GM23248 (cell line): ENCODE measurements at places on chromosomes 6 and 20.

GRCh38 chr6:30681766-30682142 lies 4.7 kb downstream of the PPP1R18 start:
- no peak for DNase-seq

DNA sequence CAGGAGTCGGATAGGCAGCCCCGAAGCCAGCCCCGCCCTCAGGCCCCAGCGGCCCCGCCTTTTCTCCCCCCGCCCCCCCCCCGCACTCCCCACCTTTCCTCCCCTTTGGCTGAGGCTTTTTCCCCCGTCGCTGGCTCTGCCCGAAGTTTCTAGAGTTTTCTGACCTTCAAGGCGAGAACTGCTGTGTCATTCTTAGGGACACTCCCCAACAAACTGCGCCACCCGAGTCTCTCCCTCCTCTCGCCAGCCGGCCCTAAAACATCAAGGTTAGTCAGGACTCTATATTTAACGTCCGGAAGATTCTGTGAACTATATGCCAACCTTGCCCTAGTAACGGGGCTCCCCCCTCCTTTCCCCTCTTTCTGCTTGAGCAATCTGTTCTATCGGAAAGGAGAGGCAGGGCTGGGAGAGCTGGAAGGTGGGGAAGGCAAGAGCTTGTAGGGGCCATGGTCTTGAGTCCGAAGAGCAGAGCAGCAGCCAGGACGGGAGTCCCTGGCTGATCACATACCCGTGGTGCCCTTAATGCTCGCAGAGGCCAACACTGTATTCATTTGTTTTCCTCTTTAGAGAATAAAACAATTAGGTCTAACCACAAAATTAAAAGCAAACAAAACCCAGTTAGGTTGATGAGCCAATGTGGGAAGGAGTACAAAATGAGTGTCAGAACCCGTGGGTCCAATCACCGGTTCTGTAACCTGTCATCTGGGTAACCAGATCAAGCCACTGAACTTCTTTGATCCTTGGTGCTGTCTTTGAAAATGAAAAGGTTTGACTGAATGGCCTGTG lies 5.3 kb upstream of the HSPA1B start:
- DNase-seq, result peak; percentile 90

GRCh38 chr20:20373091-20373571 lies 5.2 kb downstream of the INSM1 start:
- peak; percentile 77 for DNase-seq

DNA sequence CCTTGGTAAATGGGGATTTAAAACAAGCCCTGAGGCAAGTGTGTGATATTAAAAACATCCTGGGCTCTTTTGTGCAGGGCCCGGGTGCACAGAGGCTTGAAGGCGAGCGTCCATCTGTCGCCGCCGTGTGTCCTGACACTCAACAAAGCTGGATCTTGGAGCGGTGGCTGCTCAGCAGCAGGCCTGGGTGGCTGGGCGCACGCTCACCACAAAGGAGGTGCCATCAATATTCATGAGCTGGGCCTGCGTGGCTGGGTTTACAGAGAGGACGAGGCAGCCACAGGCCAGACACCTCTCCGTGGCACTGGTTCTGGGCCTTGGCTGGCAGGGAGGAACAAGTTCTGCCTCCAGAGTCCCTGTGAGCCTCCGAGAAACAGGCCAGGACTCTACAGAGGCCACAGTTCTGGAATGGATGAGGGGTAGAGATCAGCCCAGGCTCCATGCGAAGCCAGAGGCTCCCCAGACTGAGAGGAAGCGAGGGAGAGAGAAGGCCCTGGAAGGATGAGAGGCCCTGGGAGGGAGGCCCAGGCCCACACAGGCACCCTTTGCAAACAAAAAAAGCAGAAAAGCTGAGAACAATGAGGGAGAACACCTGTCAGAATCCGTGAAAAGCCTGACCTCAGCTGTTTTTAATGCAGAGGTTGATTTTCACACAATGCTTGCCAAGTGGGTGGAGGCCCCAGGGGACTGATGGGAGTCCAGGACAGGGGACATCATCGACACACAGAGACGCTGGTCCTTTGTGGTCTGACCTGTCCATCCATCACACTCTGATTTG lies 21.9 kb downstream of the BHLHE23 start:
- DNase-seq, result no peak

DNA sequence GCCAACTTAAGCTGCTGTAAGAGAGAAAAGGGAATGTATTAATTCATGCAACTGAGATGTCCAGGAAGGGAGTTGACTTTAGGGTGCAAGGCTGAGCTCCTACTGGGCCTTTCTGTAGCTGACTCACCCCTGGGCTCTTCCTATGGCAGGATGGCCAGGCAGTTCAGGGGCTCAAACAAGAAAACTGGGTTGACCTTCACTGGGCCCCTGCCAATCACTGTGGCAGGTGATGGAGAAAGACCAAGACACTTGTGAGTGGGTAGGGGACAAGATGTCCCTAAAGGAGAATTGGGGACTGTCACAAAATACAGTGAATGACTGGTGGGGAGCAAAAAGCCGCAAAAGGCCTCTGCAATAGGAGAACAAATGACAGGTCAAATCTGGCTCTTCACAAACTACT lies 21.5 kb upstream of the RALGAPA2 start:
- no peak for DNase-seq

DNA sequence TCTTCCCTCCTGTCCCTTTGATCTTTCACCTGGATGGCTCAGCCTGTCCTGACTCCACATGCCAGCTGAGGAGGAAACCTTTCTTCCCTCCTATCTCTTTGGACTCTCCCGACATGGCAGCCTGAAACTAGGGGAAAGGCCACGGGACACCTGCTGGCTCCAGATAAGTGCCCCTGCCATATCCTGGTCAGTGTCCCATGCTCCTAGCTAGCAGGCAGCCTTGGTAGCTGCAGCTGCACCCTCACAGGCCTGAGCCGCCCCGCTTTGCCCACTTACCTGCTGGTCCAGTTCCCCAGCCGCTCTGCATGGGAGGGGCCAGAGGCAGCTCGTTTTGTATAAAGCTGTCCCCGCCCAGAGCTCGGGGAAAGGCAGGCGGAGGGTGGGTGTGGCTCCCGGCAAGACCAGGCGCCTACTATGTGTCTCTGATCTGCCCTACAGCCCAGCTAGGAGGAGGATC lies 7.4 kb upstream of the SLC52A3 start:
- no peak for DNase-seq

- DNase-seq, result no peak
These were observed 207.6 kb downstream of the OGFRL1 start for GRCh38 chr6:71496018-71496721.

DNA sequence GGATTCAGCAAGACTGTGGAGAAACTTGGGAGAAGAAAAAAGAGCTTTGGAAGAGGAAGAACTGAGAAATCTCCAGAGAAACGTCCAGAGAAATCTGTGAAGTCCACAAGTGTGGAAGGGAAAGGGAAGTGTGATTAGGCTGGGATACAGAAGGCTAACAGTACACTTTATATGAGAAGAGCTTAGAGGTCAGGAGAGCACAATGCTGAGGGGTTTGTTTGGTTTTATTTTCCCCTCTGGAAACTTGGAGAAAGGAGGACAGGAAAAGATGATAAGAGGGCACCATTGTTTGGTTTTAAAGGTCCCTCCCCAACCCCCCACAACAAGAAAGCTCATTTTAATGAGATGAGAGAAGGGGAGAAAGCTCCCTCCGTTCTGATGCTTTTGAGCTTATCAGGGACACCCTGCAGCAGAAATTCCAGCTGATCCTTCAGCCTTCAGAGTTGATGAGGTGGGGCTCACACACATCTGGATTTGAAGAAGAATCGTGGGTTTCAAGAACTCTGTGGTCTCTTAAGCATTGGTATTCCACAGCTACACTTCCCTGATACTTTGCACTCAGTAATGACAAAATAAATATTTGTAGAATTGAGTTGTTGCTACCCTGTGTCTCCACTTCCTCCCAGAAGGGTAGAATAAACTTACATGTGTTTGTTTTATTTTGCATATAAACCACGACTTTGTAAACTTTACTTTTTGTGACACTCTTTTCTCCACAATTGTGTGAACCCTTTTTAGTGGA lies 1.9 kb downstream of the NT5E start:
- DNase-seq, result no peak

- DNase-seq, result no peak
These were observed 99.9 kb downstream of the ALDH8A1 start for GRCh38 chr6:134849920-134850447.

GRCh38 chr20:34999021-34999451 lies 43.4 kb downstream of the MYH7B start:
- DNase-seq, result no peak

- DNase-seq, result peak; percentile 55
These were observed 5.7 kb upstream of the FKBP5 start for GRCh38 chr6:35694462-35694861.

DNA sequence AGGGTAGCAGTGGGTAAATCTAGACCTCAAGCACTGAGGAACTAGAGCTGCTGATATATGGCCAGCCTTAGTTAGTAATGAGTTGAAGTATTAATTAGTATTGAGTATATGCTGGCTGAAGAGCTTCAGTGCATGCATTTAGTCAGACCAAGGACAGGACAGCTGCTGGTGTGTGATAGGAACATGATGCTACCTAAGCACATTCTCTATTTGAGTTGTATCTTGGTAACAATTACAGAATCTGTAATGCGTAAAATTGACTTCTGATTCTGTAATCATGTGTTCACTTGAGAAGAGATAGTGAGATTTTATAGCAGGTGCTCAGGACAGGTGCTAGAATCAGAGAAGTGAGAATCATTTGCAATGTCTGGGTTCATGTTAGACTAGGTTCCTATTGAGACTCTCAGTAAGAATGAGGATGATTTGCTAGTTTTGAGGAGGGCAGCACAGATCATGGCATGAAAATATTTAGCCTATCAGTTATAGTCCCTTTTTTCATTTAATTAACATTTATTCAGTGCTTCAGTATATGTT lies 369.4 kb upstream of the HS3ST5 start:
- no peak for DNase-seq

GRCh38 chr6:5211492-5211891 lies 49.3 kb downstream of the LYRM4 start:
- no peak for DNase-seq

- DNase-seq, result no peak
These were observed 363.2 kb downstream of the THBS2 start for GRCh38 chr6:168890306-168890980.

DNA sequence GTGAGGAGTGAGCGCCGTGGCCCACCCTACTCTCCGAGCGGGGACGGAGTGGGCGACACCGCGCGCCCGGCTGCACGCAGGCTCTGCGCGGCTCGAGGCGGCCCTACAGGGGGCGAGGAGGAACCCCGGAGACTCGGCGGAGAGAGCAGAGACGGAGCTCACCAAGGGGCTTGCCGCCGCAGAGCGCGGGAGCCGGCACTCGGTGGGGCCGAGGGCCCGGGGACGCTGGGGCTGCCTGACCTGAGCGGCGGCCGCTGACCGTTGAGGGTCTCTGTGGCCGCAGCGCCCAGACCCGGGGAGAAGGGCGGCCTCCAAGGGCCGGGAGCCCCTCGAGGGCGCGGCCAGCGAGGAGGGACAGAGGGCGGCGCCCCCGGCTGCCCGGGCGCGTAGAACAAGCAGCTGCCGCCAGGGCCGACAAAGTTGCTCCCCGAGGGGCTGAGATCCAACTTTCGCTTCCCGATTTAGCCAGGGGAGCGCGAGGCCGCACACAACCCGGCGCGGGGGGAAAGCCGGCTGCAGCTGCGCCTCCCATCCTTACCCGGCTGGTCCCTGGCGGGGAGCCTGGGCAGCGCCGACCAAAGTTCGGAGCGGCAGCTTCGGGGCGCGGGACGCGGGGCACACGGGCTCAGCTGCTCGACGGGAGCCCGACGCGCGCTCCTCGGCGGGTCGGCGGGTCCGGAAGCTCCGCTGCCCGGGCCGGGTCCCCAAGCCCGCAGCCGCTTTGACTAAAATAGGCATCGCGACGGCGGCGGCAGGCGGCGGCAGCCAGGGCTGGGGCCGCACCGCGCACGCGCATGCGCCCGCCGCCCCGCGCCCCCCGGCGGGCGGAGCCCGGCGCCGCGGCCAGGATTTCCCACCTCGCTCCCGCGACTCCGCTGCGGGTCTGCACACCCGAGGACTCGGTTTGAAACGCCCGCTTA lies 43.1 kb downstream of the POPDC3 start:
- DNase-seq, result peak; percentile 81

DNA sequence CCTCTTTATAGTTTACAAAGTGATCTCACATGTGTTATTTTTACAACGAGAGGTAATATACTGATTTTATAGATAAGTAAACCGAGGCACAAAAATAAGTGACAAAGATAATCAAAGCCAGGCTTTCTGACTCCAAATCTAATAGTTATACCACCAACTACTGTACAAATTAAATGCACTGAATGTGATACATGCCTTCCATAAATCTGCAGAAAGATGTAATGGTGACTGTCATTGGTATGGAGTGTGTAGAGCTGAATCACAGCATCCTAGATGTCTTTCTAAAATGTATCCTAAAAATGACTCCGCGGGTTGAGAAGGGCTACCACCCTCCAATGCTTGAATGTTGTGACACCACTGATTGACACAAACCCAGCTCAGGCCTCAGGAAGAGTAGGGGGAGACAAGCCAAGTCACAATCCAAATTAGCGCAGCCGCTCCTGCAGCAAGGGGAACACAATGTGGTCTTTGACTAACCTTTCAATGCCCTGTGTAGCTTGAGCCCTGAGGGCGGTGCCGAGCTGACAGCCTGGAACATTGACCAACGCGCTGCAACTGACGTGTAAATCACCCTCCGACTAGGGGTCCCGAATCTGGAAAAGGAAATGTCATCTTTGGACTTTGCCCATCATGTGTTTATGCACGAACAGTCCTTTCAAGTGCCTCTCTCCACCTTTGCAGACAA lies 136.8 kb downstream of the OLIG3 start:
- DNase-seq, result no peak

DNA sequence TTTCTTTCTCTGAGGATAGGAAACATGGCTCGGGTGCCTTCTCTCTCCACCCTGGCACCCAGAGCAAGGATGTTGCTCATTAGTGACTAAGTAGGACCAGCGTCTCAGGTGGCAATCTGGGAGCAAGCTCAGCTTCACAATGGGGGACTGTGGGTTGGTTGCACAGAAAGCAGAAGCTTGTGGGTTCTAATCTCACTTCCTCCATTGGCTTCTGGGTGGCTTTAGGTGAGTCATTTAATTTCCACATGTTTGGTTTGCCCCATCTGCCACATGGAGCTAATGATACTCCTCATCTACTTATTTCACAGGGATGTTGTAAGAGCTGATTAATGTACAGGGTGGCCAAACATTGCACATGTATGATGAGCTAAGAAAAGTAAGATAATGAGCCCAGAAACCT lies 54.8 kb upstream of the AKIRIN2 start:
- DNase-seq, result peak; percentile 92

DNA sequence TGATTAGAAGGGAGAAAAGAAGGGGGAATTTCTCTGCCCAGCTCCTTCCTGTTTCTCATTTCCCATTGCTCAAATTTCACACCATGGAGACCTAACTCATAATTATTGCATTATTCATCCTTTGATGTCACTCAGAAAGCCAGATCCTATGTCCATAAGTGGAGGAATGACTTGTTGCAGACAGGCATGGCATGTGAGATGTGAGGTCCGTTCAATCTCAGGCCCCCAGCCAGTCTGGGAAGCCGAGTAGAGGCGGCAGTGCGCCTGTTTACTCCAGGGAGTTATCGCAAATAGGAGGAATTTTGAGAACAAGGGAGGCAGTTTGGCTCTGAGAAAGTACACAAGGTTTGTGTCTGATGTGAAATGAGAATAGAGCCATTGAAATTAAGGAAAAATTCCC lies 26.9 kb upstream of the MOCS1 start:
- peak; percentile 6 for DNase-seq

GRCh38 chr6:167759912-167760311 lies 66.8 kb upstream of the AFDN start:
- DNase-seq, result no peak
